ENCODE measurements at places on chromosomes 16 and 17.

DNA sequence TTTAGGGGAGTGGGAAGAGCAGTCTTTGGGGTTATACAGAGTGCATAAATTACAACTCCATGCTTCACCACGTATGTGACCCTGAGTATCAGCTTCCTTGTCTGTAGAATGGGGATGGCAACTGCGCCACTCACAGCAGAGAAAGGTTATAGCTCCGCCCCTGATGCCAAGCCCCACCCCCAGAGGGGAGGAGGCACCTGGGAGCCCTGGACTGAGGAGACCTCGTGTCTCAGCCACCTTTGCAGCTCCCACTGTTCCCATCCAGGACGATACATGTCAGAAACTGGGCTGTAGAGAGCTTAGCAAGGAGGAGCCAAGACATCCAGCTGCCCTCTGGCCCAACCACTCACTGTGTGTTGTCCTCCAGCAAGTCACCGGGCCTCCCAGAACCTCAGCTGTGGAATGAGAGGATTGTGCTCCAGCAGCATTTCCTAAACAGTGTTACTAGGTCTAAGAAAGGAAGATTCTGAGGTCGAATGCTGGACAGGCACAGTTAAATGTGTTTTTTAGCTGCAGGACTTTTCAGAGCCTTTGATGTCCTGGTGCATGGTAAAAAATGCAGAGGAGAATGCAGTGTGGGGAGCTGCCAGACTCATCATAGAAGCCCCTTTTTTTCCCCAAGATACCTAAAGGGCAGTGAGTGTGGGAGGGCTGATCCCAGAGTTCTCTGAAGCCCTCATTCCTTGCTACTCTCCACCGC lies 49.4 kb downstream of the BEAN1 start:
- no peak for DNase-seq

DNA sequence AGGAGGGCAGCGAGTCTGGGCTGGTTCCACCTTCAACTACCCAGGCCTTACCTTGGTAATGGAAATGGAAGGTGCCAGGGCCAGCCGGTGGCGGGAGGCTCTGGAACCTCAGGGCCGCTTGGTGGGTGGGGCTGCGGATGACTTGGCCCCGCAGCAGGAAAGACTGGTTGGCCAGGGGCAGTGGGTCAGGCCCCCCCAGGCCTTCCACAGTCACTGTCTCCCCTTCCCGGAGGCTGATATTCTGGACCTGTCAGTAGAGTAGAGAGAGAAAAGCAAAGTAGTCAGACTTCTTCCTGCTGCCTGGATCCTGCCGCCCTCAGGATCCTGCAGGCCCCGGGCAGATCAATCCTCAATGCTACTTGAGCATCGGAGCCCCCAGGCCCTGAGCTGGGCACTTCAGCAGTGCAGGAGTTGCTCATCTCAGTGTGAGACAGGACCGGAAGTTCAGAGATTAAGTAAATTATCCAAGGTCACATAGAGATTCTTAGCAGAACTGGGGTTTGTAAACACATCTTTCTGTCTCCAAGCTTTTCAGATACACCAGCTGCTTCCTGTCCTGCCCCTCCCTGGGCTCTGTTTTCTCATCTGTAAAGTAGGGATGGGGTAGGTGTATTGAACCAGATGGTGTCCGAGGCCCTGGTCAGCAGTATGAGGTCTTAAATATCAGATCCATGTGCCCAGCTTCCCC lies 18.5 kb upstream of the PHF12 start:
- no peak for DNase-seq

DNA sequence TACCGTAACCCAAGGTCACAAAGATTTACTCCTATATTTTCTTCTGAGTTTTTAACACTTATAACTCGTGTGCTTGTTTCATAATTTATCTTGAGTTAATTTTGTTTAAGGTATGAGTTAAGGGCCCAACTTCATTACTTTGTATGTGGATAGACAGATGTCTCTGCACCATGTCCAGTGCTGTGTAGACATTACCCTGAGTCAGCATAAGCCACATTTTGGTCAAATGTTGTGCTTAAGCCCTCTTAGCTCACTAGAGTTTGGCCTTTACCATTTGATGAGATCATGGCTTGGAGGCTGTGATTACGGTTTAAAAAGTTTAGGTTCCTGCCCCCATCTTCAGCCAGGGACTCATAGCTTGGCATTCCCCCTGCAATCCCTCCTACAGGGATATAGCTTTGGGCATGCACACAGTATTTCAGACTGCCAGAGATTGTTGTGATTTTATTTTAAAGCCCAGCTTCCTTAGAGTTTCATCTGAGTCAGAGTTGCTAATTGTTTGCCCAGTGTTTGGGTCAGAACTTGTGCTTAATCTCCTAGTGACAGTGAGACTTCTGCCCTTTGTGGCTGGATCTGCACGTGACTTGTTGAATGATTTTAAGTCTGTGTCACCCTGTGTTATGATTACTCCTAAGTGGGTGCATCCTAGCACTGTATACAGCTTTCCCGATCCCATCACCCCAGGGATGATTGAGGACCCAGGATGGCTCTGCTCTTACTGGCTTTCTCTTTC lies 393.1 kb downstream of the CNTNAP4 start:
- no peak for DNase-seq

DNA sequence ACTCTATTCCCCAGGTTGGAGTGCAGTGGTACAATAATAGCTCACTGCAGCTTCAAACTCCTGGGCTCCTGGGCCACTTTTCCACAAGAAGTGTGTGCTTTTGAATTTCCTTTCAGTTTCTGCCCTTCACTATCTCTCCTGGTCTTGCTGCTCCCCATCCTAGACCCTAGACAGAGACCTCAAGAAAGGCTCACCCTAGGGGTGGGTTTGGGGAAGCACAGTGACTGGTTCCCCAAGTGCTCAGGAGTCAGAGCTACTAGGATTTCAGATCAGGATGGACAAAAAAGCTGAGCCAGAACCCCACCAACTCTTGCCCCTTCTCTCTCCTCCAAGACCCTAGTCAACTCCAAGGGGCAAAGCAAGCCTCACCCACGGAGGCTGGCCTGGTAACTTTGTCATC lies 1.6 kb upstream of the SEBOX start:
- DNase-seq, result no peak
